Ovary (tissue), 10 donors: ENCODE measurements at places on chromosomes 16 and 17. TPM values are rescaled to one million over a fixed set of nuclear protein-coding genes. Genes with fewer than 3 reads are reported as not detected.

DNA sequence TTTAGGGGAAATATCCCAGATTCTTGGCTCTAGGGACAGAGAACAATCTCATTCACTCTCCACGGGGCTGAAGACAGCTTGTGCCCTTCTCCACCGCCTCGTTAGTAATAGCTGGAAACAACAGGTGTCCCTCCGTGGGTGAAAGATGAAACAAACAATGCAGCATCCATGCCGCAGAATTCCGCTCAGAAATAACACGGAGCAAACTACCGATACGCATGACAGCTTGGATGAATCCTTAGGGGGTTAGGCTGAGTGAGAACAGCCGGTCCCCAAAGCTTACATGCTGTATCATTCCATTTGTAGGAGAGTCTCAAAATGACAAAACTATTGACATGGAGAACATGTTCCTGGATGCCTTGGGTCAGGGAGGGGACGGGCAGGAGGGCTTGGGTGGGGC, 29.4 kb upstream of the CACNG1 start:
- H3K27me3 ChIP-seq = no peaks in the 10 kb centered on the region
- H3K4me1 ChIP-seq = no peaks in the 10 kb centered on the region
- no peak overlapping the region for H3K4me3 ChIP-seq
- H3K36me3 ChIP-seq = no peaks in the 10 kb centered on the region

DNA sequence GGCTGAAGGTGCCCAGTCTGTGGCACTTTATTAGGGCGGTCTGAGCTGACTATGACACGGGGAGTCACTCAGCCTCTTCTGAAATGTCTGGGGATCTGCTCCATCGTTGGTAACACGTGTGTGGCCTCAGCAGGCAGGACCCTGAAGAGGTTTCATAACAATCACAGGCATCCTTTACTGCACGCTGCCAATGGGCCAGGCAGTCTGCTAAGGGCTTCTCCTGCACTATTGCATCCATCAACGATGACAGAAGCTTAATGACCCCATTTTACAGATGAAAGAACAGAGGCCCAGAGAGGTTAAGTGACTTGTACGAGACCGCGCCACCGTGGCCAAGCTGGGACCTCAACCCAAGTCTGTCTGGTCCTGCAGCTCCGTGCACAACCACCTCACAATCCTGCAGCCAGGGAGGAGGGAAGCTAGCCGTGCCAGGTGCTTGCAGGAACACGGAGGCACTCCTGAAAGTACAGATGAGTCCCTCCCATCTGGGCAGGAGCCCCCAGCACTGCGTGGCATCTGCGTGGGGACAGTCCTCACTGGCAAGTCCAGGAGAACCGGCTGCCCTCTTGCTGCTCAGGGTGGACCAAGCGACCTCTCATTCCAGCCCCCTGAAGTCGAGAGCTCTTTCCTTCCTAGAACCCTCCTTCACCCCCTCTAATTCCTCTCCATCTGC, 40.0 kb downstream of the RPH3AL start:
- H3K4me1 ChIP-seq = no peaks in the 10 kb centered on the region
- no peak for DNase-seq
- no peak overlapping the region for H3K4me3 ChIP-seq

DNA sequence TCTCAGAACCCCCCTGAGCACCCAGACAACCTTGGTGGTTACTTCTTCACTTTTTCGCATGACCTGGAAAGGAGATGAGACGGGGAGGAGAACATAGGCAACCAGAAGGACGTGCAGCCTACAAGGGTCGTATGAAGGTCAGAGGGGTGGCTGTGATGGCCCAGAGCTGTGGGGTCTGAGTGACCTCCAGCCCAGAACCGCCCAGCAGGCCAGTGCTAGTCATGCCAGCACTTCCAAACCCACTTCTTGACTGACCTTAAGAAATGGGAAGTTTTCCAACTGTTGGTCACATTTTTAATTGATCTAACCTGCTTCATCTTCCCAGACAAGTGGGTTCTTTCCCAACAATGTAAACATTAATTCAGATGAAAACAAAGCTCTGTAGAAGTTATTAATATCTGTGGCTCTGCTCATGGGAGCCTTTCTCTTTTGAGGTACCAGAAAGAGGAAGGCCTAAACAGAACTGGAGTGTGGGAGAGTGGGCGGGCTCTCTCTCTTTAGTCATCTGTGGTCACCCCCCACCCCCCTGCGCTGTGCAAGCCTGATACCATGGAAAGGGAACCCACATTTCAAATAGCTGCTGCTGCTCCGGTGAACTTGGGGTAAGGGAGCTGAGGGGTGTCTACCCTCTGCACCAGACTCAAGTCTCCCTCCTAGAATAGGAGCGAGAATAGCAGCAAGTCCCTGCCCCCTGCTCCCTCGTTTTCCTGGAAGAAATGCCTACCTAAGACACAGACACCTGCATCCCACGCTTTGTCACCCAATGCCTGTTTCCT, 101.6 kb downstream of the RAB11FIP4 start:
- H3K36me3 ChIP-seq = no peaks in the 10 kb centered on the region
- no peak overlapping the region for H3K27ac ChIP-seq
- no peaks in the 10 kb centered on the region for H3K4me1 ChIP-seq
- no peaks in the 10 kb centered on the region for H3K27me3 ChIP-seq
- H3K4me3 ChIP-seq = no peak overlapping the region
- DNase-seq = no peak

The DPEP1 gene
- total RNA-seq = 0.92 TPM

The SKAP1 gene
- total RNA-seq = 1.3 TPM

The HAGHL gene
- total RNA-seq = 25.7 TPM

The PSMB10 gene
- 64.4 TPM for total RNA-seq
